ENCODE measurements at places on chromosomes 13 and 19.

DNA sequence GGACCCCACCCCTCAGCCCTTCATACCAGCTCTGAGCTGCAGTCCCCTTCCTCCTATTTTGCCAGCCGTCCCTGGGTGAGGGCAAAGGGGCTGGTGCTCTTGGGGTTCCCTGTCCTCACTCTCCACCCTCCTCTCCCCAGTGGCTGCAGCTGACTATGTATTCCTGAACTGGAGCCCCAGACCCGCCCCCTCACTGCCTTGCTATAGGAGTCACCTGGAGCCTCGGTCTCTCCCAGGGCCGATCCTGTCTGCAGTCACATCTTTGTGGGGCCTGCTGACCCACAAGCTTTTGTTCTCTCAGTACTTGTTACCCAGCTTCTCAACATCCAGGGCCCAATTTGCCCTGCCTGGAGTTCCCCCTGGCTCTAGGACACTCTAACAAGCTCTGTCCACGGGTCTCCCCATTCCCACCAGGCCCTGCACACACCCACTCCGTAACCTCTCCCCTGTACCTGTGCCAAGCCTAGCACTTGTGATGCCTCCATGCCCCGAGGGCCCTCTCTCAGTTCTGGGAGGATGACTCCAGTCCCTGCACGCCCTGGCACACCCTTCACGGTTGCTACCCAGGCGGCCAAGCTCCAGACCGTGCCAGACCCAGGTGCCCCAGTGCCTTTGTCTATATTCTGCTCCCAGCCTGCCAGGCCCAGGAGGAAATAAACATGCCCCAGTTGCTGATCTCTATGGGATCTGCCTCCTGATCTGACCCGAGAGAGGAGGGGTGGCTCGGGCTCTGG is 2.4 kb downstream of the COX7A1 start:
- DNase-seq: no peak

GRCh38 chr19:4715529-4716221 is 8.0 kb downstream of the DPP9 start:
- no peak for DNase-seq

DNA sequence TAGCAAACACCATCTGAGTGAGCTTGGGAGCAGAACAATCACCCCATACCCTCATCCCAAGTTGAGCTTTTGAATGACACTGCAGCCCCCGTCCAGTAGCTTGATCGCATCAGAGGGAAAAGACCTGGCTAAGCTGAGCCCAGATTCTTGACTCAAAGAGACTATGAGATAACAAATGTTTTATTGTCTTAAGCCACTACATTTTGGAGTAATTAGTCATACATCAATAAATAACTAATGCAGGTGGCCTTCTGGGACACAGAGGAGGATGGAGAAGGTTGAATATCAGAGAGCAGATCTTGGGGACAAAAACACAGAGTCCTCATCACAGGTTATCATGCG is 24.6 kb upstream of the IGSF23 start:
- no peak for DNase-seq

DNA sequence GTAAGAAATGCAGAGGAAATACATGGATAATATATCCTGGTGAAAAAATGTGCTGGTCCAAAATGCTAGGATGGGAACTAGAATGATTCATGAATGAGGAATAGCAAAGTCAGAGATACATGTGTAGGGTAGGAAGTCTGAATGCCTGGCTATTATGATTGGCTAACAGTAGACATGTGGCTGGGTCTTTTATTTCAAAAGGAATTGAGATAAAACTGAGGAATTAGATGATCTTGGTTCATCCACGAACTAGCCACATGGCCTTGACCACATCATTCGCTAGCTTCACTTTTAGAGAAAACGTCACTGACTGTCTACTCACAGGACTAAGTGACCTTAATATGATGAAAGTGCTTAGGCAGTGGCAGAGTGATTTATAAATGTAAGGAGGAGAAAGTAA is 103.1 kb downstream of the TRPC4 start:
- DNase-seq: no peak

GRCh38 chr13:70408865-70409264 is 300.6 kb upstream of the KLHL1 start:
- DNase-seq: no peak

GRCh38 chr13:97242755-97243497 is 20.8 kb downstream of the MBNL2 start:
- DNase-seq: no peak

DNA sequence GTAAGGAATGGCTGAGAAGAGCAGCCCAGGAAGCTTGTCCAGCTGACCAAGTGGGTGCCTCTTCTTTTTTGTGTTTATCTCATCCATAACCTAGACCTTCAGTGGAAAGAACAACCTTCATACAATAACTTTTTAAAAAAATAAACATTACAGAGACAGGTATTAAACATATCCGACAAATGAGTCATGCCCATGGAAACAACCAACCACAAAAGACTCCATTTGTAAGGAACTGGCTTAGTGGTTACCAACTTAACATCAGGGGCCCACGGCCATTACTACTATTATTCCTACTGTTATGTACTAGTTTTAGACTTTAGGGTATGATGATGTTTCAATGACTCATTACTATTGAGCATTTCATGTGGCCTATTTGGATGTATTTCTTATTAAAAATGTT is 191.7 kb upstream of the SERP2 start:
- DNase-seq: no peak

- no peak for DNase-seq
These were observed 72.9 kb upstream of the GPR183 start for GRCh38 chr13:99379856-99380801.

- DNase-seq: peak; percentile 26
These were observed 188.7 kb downstream of the LHFPL6 start for GRCh38 chr13:39414339-39414738.

DNA sequence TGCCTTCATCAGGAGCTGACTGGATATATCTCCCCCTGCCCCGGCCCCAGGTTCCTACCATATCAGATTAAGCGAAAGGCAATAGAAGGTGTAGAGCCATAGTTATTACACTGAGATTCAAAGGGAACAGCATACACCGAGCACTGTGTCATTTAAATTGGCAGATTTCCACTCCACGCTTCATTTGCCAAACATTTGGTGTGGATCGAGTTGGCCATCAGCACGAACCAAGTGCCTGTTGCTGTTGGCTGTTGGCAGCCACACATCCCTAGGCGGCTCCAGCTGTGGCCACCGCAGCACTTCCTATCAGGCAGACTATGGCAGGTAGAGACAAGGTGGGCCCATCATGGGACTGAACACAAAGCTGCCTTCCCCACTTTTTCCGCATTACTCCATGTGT is 115.8 kb downstream of the CCNA1 start:
- DNase-seq: no peak

DNA sequence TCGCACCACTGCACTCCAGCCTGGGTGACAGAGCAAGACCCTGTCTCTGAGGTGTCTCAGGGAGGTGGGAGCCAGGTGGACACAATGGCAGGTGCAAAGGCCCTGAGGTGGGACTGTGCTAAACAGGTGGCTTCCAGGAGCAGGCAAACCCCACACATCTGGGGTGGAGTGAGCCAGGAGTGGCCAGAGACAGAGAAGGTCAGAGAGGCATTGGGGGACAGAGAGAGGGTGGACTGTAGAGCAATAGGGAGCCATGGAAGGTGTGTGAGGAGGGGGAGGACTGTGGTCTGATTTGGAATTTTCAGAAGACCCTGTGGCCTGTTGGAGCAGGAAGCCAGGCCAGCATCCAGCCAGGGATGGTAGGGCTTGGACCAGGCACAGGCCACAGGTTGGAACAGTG is 4.7 kb downstream of the MEF2B start:
- DNase-seq: no peak

GRCh38 chr13:48233889-48234488 is 983 bp downstream of the ITM2B start:
- no peak for DNase-seq

DNA sequence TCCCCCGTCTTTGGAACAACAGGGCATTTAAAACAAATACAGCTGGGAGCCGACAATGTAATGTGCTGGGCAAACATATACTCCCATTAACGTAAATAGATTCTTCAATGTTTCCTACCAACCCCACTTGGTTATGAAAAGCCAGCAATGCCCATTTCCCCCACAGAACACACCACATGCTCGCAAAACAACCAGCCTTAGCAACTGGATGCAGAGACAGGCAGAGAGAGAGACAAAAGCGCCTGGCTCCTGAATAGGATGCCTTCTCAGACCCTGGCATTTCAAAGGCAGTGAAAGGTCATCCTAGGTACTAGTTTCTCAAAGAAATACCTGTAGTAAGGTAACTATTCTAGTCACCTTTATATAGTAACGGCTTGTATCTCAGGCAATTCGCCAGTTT is 462.9 kb downstream of the ITGBL1 start:
- no peak for DNase-seq

- no peak for DNase-seq
These were observed 17.3 kb upstream of the MADCAM1 start for GRCh38 chr19:478976-479375.

DNA sequence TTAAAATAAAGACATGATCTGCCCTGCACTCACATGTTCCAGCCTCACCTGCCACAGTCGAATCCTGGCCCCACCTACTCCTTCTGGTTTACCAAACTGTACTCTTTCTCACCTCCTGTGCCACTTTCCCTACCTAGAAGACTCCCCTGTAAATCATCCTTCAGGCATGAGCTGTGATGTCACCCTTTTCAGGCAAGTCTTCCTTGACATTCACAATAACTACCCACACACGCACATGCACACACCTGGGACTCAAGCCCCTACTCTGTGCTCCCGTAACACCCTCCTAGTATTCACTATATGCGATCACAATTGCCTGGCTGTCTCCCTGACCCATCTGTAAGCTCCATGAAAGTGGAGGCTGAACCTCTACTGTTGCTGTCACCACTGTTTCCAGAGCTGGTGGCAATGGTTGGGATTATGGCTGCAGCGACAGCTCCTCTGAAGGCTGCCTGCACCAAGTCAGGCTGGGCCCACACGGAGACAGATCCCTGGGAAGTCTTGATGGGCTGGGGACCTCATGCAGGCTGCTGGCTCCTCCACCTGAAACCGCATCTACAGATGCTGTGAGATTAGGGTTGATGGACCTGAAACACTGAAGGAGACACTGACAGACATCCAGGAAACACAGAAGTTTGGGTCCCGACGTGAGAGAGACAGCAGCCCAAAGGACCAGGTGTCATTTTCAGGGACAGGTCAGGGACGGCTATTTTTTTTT is 611.1 kb downstream of the UQCRFS1 start:
- no peak for DNase-seq

DNA sequence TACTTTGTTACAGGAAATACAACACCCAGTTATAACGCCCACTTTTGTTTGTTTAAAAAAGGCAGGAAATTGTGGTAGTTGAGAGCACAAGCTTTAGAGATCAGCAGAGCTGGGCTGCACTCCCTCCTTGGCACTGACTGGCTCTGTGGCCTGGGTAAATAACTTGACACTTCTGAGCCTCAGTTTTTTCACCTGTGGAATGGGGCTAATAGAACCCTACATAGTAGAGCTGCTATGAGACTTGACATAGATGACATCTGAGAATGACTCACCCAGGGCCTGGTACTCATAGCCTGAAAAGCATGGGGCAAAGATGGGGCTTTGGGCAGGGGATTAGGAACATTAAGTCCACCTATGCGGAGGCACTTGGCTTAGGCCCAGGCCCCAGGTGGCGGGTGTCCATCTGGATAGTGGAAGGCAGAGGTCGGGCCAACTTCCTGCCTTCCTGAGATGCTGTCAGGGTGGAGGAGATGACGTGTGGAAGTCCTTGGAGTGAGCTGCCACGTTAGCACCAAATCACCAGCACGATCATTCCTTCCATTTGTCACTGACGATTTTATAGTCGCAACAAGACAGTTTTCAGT is 159.1 kb downstream of the KATNAL1 start:
- DNase-seq: no peak

DNA sequence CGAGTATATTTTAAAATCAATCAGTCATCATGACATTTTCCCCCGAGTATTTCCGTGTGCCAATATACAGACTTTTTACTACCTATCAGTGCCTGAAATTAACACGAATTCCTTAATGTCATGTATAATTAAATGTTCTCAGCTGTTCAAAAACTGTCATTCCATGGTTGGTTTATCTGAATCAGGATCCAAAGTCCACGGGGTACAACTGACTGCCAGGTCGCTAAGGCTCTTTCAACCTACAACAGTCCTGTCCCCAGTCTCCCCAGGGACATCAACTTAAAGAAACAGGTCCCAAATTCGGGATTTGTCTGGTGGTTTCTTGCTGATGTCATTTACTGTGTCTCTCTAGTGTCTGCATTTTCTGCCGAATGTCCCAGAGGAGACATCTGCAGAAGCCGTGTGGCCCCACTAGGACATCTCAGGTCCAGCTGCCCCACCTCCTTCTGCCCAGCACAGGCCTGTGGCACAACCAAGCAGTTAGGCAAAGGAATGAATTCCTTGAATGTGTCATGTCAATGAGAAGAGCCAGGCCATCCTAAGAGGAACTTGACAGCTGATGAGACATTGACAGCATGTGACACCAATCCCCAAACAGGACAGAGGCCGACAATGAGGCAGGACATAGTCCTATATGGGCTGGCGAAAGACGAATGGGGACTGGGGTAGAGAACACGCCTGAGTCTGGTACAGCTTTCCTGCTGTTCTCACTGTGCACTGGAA is 109.5 kb downstream of the STK24 start:
- DNase-seq: no peak

DNA sequence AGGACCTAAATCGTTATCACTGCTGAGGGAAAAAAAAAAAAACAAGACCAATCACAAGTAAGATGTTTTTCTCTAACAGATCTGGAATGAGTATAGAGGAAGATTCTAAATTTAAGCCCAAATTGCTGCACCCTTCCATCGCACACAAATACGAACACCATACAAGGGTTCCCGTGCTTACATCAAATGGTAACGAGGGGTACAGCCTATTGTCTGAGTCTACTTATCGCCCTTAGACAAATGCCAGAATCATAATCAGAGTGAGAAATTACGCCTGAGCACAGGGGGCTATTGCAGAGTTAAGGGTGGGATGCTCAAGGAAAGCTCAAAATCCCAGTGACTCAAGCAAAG is 603 bp downstream of the ZC3H13 start:
- no peak for DNase-seq

- DNase-seq: peak; percentile 81
These were observed 12.1 kb upstream of the GPR4 start for GRCh38 chr19:45613926-45614725.

DNA sequence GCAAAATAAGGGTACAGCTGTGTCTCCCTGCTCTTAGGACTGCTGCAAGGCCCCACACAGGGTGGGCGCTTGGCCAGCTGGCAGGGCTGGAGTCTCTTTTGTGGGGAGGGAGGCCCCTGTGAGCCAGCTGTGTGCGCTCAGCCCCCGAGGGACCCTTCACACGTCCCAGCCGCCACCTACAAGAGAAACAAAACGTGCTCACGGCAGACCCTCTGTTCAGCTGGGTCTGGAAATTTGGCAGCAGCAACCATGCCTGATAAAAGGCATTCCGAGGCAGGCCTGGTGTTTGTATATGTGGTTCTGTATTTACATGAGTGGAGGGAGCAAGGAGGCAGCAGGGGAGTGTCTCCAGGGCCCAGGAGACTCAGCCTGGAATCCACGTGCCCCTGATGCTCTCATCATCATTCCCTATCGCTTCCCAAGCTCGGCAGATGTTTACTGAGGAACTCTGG is 49.7 kb downstream of the CRTC1 start:
- no peak for DNase-seq

Data from GM10248 (cell line).